Activated CD8-positive, alpha-beta T cell treated with anti-CD3 and anti-CD28 coated beads for 36 hours (primary cell): ENCODE measurements at places on chromosomes 16 and 17. TPM values are rescaled to one million over a fixed set of nuclear protein-coding genes. Genes with fewer than 3 reads are reported as not detected.

DNA sequence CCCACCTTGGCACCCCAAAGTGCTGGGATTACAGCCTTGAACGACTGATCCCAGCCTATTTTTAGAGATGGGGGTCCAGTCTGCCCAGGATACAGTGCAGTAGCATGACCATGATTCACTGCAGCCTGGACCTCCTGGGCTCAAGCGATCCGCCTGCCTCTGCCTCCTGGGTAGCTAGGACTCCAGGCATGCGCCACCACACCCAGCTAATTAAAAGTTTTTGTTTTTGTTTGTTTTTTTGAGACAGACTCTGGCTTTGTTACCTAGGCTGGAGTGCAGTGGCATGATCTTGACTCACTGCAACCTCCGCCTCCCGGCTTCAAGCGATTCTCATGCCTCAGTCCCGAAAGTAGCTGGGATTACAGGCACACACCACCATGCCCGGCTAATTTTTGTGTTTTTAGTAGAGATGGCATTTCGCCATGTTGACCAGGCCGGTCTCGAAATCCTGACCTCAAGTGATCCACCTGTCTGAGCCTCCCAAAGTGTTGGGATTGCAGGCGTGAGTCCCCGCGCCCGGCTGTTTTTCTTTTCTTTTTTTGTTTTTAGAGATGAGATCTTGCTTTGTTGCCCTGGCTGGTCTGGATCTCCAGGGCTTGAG, 2.3 kb upstream of the PAFAH1B1 start:
- no peak for DNase-seq

GRCh38 chr17:79975498-79976134, 60.1 kb downstream of the TBC1D16 start:
- DNase-seq, result no peak

The TNFSF13 gene
- 4.0 TPM for total RNA-seq

GRCh38 chr16:56852401-56852730, 12.6 kb upstream of the SLC12A3 start:
- no peak for DNase-seq

GRCh38 chr17:9436630-9437029, 139.0 kb downstream of the STX8 start:
- no peak for DNase-seq

The KRTAP4-3 gene
- total RNA-seq, result not detected

DNA sequence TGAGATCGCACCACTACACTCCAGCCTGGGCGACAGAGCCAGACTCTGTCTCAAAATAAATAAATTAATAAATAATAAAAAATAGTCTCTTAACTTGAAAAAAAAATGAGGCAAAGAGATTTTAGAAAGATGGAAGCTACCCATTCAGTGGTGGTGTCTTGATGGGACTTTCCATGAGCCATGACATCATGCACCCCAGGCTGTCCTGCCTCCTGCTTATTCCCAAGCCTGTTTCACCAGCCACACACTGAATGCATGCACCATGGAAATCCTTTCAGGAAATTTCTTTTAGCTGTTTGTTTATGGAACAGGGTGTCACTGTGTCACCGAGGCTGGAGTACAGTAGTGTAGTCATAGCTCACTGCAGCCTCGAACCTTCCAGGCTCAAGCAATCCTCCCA, 8.9 kb upstream of the DLX3 start:
- no peak for DNase-seq

The ZNF423 gene
- total RNA-seq, result not detected

The CDRT15L2 gene
- total RNA-seq, result not detected

DNA sequence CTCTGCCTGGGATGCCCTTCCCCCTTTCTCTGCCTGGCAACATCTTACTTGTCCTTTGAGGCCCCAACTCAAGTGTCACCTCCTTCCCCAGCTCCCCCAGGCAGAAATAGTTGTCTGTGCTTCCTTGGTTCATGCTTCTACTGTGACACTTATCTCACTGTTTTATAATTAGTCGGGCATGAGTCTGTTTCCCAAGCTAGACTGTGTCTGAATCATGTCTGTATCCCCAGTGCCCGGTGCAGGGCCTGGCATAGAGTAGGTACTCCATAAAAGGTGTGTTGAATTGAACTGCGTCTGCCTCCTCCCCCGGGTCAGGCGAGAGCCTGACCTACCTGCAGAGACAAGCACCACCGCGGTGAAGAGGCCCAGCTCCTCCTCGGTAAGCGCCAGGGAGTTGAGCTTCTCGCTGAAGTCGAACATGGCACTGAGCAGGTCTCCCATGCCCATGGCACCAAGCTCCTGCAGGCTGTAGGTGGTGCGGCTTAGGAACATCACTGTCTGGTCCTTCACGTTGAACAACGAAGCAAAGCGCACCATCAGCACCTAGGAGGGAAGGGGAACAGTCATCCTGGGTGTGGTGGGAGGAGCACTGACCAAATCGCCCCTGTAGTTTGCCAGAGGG, 6.7 kb downstream of the NR1D1 start:
- DNase-seq, result no peak

The SSTR5 gene
- total RNA-seq, result not detected

The EFNB3 gene
- not detected for total RNA-seq

- no peak for DNase-seq
Measured at GRCh38 chr17:37118366-37119137, 169.8 kb downstream of the AATF start.

DNA sequence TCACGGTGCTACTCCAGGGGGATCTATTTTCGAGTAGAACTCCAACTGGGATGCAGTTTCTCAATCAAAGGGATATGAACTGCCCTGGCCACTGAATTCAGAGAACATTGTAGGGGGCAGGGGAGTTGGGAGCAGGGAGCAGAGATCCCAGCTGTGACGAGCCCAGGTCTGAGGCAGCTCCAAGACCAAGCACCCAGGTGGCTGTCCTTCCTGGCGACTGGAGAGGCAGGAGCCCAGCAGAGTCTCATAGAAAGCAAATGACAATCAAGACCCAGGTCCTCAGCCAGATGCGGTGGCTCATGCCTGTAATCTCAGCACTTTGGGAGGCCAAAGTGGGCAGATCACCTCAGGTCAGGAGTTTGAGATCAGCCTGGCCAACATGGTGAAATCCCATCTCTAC, 60.1 kb downstream of the TK2 start:
- DNase-seq, result no peak

DNA sequence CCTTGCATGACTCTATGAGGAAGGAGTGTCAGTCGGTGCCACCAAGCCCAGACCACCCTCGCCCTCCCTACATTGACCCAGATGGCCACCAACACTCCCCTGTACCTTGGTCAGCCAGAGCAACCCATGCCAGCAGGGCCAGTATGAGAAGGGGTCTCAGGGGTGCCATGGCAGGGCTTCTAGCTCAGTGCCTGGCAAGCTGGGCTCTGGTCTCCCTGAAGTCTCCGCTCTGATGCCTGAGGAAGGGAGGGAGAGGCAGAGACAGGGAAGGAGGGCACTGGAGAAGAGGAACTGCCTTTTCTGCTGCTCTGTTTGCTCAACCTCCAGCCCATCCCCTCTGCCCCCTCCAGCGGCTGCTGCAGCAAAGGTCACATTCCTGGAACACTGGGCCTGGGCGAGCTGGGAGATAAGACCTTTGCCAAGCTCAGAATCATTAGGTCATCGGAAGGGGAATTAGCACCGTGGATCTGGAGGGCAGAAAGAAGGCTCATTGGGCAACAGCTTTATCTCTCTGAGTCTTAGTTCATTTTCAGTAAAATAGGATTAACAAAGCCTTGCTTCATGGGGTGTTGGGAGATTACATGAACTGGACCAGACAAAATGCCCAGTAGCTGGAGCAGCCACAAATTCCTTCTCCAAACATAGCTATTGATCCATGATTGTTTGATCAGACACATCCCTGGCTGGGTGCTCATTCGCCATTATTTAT, at the start of gene VTN:
Gene VTN, minus strand, starts transcription at position 273 of the 709 bp plus-strand sequence. Its CDS starts 104 bp downstream, at position 169.
- no peak for DNase-seq

DNA sequence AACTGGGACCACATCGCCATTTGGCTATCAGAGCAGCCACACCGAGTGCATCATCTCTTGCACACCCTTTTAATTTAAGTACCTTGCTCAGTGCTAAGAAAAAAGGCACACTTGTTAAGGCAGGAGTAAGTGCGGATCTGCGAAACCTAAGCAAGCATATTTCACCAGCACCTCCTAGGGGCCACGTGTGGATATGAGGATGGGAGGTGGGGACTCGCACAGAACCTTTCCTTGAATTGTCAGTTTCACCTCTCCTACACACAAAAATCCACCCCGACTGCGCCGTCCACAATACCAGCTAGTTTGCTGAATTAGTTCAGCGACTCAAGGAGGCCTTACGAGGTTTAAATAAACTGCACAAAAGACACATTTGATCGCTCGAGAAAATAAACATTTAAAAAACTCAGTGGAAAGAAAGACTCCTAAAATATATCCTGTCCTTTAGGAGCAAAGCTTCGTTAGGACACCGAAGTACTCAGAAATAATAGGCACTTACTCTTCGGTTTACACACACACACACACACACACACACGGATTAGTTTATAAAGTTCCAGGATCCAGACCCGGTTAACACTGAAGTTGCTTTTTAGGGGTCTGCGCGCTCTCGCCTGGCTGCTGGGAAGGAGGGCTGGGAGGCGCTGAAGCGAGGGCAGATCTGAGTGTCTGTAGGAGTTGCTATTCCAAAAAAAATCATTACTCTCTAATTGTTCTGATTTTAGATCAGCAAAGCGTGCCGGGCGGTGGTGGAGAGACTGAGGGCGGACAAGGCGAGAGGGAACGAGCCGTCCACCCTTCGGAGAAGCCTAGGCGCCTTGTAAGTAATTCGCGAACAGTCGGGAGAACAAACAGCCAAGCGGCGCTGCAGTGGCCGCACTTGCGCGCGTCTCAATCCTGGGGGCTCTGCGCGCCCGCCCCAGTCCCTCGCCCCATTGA, 1.0 kb upstream of the KCNJ2 start:
- peak; percentile 41 for DNase-seq

- no peak for DNase-seq
Measured at GRCh38 chr17:38942696-38943334, 17.4 kb downstream of the LASP1NB start.

DNA sequence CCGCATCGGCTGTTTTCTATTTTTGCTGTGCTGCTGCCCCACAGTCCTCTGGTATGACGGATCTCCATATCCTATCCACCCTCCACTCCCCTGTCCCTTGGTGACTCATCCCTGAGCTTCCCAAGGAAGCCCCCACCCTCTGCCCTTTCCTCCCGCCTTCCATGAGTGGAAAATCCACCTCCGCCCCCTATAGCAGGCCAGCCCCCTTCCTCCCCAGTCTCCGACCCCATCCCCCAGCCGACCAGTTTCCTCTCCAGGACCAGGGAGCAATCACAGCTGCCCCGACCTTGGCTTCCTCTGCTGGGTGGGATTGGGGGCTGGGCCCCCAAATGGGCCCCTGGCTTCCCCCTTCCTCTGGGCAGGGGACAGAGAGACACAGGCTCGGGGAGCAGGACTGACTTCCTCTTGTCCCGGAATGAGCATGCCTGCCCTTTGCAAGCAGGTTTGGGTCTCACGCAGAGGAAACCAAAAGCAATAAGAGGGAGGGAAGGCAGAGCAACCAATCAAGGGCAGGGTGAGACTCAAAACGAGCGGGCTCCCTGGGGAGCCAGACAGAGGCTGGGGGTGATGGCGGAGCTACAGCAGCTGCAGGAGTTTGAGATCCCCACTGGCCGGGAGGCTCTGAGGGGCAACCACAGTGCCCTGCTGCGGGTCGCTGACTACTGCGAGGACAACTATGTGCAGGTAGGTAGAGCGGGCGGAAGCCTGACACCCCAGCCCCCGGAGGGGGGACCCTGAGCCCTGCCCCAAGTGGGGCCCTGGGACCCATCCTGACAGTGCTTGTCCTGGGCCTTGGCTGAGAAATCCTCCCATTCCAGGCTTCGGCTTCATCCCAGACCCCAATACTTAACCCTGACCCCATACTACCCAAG, at the start of the genes ABI3 and GNGT2:
Gene ABI3, plus strand, starts transcription at position 550 of the 872 bp plus-strand sequence. Its CDS starts 18 bp downstream, at position 568.
Gene GNGT2, minus strand, starts transcription at position 417 of the 872 bp plus-strand sequence. CDS start 3,152 bp downstream, outside the sequence.
- DNase-seq, result peak; percentile 85

DNA sequence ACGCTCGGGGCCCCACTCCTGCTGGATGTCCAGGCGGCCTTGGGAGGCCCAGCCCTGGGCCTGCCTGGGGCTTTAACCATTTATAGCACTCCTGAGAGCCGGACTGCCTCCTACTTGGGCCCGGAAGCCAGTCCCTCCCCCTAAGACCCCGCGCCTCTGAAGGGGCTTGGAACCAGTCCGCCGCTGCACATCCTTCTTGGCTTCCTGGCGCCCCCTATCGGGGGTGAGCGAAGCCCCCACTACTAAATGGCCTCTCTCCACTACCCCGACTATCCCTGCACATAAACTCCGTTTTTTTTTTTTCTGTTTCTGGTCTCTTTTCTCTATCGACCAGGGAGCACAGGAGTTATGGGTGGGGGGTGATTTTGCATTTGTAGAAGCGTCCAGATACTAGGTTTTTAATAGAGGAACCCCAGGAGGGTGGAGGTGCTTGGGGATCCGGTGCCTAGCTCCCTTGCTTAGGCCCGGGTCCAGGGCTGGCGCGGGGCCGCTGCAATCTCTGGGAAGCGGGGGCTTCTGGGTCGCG, 633 bp upstream of the NOL3 start:
- peak; percentile 69 for DNase-seq

DNA sequence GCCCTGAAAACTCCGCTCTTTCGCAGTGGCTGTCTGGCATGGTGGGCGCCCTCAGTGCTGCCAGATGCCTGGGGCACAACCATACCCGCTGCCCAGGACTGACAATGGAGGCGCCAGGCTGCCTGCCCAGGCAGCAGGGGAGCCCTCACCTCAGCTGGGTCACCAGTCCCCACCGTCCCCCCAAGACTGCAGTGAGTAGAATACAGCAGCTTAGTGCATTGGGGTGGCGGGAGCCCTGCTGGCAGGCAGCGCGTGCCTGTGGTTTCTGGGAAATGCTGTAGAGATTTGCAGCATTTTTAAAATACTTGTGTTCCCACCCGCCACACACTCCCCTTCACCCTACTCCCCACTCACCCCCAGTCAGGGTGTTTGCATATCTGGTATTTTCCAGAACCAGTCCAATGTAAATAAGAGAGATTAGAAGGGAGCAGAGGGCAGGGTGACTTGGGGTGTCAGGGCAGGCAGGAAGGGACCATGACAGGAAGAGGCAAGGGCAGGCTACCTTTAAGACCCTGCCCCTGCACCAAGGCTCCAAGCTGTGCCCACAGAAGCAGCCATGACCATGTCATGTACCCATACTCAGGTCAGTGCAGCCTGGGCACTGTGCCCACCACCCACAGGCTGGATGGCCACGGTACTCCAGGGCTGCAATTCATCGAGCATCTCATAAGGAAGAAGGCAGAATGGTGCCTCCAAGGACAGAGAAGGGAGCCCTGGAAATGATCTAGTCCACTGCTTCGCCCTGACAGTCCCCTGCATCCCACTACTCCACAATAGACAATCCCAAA, 21.5 kb downstream of the MYO18A start:
- DNase-seq, result no peak

The EMP2 gene
- total RNA-seq, result not detected

DNA sequence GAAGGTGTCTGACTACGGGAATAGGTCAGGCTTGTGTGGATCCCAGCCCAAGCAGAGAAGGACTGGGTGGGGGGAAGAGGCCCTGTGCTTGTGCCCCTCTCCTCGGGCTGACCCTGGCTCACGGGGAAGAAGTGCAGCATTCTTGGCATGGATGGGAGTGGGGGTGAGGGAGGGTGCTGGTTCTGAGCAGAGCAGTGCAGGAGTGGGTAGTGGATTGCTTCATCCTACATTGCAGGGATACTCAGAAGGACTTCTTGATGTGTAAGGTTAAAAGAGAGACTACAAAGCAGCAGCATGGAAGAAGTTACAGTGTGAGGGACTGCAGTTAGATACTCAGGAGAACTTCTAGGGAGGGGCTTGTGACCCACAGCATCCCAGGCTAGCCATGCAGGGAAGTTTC, 2.1 kb downstream of the ARHGAP23 start:
- no peak for DNase-seq
